H7 (cell line): ENCODE measurements at places on chromosomes 11 and 22. TPM values are rescaled to one million over a fixed set of nuclear protein-coding genes. Genes with fewer than 3 reads are reported as not detected.

The EIF3D gene
- 414 and 429 TPM in 2 replicates for total RNA-seq

GRCh38 chr22:41302021-41302767, 869 bp downstream of the ZC3H7B start:
- peak; percentile 91 for DNase-seq

The SAA4 gene
- not detected in 2 replicates for total RNA-seq

- DNase-seq = no peak
Observed at GRCh38 chr11:29527391-29527936, 489.4 kb downstream of the KCNA4 start.

DNA sequence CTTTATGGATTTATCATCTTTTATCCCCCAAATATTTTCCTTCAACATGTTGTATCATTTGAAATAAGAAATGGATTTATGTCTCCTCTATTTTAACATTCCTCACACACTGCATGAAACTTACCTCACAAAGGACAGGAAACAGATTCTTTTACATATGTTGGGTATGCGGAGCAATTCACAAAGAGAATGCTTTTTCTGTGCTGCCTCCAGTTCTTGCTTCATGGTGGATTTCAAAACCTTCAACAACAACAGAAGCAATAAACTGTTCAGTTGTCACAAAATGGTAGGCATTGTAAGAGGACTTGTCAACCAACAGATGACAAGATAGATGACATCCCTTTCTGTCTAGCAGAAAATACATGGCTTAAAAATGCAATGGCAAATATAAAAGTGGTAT, 36.5 kb upstream of the SLC22A24 start:
- no peak for DNase-seq

- DNase-seq = no peak
Observed at GRCh38 chr11:71133946-71134345, 118.4 kb downstream of the SHANK2 start.

The OR5P2 gene
- total RNA-seq = not detected in 2 replicates

- DNase-seq = no peak
Observed at GRCh38 chr11:65595131-65595530, 469 bp downstream of the KCNK7 start.

GRCh38 chr22:23159291-23159630, 14.0 kb downstream of the RAB36 start:
- DNase-seq = peak; percentile 42
